ENCODE measurements at places on chromosomes 3 and 15. TPM values are rescaled to one million over a fixed set of nuclear protein-coding genes. Genes with fewer than 3 reads are reported as not detected.

FGF12 gene
- 0.18 TPM for polyA plus RNA-seq

LCTL gene
- 1.9 TPM for polyA plus RNA-seq

DNA sequence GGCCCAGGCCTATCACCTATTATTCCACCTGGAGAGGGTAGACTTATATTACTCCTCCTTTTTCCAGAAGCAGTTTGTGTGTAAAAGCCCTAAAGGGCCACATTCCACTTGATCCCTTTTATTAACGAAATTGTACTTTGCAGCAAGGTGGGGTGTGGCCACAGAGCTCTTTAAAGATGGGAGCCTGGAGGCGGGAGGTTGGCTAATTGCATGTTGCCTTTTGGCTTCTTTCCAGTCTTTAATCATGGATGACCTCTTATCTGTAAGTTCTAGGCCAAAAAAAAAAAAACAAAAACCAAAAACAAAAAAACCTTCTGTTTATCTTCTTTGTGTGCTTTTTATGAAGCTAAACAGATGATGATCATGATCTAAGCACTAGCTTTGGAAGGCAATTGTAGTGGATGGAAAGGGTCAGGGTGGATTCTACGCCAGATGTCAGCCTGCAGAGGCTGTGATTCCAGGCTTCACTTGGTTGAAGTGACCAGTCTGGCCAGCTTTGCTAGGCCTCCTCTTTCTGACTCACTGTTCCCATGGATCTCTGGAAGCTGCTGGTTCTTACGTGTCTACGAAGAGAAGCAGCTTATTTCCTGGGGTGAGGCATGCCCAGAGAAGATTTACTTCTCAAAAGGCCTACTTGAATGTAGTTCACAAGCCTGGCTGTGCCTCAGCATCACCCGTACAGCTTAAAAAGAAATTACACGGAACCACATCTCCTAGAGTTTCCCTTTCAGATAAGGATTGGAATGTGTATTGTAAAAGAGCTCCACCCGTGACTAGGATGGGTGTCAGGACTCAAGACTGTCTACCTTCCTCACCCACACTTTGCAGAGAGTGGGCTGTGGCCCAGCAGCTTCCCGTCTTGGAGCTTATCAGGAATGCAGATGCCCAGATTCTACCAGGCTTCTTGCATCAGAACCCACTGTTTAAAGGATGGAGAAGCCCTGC lies 330.9 kb upstream of the C2CD4B start:
- peak overlapping the region; percentile 89 for H3K27ac ChIP-seq
- peak; percentile 49 for DNase-seq
- no peaks in the 10 kb centered on the region for H3K27me3 ChIP-seq

DNA sequence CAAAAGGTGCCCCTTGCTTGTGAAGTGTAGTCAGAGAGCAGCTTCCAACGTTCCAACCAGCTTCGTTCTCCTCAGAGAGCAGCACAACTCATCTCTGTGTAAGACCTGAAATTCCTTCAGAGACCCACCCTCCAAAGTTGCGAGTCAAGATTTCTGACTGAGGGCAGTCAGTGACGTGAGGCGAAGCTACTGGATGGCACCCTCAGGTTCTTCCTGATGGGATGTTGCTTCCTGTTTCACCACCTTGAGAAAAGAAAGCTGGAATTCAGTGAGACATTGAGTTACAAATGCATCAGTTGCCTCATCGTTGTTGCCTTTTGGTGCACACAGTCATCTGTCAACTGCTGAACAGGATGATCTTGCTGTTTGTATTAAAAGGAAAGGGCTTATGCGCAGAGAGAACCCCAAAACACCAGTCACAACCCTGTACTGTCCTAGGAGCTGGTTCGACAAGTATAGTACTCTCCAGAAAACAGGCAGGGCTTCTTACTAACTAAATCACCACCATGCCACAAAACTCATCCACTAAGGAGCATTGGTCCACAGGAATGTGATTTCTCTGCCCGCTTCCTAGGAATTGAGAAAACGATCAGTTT lies at the start of gene CERS3:
CERS3 (minus strand) TSS at position 118 of the 596 bp plus-strand sequence. CDS start 27,101 bp downstream, outside the sequence.
- no peak within 1 kb of the TSS for H3K4me3 ChIP-seq
- H3K36me3 ChIP-seq: no peaks in the 10 kb centered on the region
- no peaks in the 10 kb centered on the region for H3K27me3 ChIP-seq
- H3K4me1 ChIP-seq: no peaks in the 10 kb centered on the region
- no peak within 1 kb of the TSS for H3K27ac ChIP-seq
- no peak for DNase-seq

GHSR gene
- polyA plus RNA-seq: not detected

DNA sequence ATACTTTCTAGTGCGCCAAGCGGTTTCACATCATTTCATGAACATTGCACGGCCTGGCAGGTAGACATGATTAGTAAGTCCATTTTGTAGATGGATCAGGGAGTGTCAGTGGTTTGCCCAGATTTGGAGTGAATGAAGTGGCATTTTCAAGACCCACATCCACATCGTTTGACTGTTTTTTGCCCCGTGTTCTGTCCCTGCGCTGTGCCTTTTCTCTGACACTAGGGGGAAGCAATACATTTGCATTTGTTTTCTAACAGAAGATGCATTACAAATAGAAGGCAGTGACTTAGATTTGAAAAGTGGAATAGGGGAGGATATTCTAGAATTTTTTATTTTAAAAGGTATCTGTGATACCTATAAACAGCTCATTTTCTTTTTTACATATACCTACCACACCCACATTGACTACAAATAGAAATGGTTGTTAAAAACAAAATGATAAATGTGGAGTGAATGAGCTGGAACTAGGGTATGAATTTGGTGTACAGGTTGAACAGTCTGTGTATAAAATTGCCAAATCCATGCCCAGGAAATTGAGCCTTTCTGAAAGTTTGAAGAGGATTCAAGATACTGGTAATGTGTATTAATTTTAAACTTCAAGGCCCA lies 98.0 kb downstream of the USP13 start:
- no peaks in the 10 kb centered on the region for H3K27me3 ChIP-seq
- no peaks in the 10 kb centered on the region for H3K4me1 ChIP-seq
- H3K36me3 ChIP-seq: peaks cover 12% of the 10 kb centered on the region
- peak; percentile 49 for DNase-seq
- no peak overlapping the region for H3K27ac ChIP-seq
- H3K4me3 ChIP-seq: no peak overlapping the region

SCG3 gene
- 0.41 TPM for polyA plus RNA-seq

- DNase-seq: no peak
- no peaks in the 10 kb centered on the region for H3K4me1 ChIP-seq
- H3K27me3 ChIP-seq: no peaks in the 10 kb centered on the region
- no peaks in the 10 kb centered on the region for H3K36me3 ChIP-seq
Observed at GRCh38 chr15:42136513-42136912, 19.9 kb downstream of the PLA2G4F start.

GRCh38 chr15:57036352-57036751 lies 117.9 kb downstream of the TCF12 start:
- H3K27me3 ChIP-seq: no peaks in the 10 kb centered on the region
- H3K4me1 ChIP-seq: peaks cover 7% of the 10 kb centered on the region
- no peak overlapping the region for H3K4me3 ChIP-seq

DNA sequence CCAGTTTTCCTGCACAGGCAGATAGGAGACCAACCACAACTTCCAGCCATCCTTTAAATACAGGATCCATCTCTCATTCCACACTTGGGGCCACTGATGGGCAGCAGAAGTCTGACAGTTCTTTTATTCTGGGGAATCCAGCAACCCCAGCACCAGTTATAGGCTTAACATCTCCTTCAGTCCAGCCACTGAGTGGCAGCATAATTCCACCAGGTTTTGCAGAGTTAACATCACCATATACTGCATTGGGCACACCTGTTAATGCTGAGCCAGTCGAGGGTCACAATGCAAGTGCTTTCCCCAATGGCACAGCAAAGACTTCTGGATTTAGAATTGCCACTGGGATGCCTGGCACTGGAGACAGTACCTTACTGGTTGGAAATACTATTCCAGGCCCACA lies 2.9 kb downstream of the NPAP1 start:
- DNase-seq: no peak
- H3K27me3 ChIP-seq: no peaks in the 10 kb centered on the region
- H3K4me1 ChIP-seq: no peaks in the 10 kb centered on the region
- H3K36me3 ChIP-seq: no peaks in the 10 kb centered on the region
- no peak overlapping the region for H3K4me3 ChIP-seq
- no peak overlapping the region for H3K27ac ChIP-seq

DNA sequence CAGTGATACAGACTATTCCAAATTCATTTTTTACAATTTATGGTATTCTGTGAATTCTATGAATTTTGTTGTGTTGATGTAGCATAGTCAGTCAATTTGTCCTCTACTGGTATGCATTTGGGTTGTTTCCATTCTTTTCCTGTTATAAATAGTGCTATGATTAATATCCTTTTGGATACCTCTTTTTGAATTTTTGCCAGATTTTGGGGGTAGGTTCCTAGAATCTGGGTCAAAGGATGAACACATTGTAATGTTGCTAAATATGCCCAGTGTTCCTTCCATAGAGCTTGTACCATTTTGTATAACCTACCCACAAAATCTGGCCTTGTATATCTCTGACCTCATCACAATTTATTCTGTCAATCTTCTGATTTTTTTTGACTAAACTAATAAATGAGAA lies 44.4 kb upstream of the C3orf38 start:
- no peak for DNase-seq
- no peaks in the 10 kb centered on the region for H3K27me3 ChIP-seq
- no peak overlapping the region for H3K27ac ChIP-seq
- no peak overlapping the region for H3K4me3 ChIP-seq
- H3K36me3 ChIP-seq: peaks cover 6% of the 10 kb centered on the region

All from SK-N-SH (cell line).